ENCODE measurements at places on chromosomes 7 and 10.

- DNase-seq, result no peak
Measured at GRCh38 chr7:131225619-131226513, 101.8 kb upstream of the MKLN1 start.

- DNase-seq, result no peak
Measured at GRCh38 chr7:41976411-41976810, 260.6 kb downstream of the GLI3 start.

DNA sequence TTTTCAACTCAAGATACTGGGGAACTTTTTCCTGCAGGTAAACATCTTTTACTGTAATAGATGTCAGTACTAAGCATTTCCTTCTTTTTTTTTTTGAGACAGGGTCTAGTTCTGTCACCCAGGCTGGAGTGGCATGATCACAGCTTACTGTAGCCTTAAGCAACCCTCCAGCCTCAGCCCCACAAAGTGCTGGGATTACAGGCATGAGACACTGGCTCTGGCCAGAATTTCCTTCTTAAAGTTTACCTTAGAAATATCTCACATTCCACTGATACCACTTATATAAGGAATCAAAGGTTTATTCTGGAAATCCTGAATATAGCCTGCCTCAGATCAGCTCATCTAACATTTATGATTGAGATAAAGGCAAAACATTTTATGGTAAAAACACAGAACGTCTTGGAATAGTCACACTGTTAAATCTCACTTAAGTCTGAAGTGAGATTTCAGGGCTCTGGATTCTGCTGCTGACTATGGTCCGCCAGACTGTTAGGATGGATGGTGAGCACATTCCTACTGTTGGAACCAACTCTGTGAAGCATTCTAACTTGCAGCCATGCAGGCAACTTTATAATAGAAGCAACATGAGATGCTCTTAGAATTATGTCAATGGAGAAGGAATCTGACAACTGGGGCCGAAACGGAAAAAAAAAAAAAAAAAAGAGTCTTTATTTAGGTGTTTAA is 151.9 kb downstream of the ZMYND11 start:
- no peak for DNase-seq

DNA sequence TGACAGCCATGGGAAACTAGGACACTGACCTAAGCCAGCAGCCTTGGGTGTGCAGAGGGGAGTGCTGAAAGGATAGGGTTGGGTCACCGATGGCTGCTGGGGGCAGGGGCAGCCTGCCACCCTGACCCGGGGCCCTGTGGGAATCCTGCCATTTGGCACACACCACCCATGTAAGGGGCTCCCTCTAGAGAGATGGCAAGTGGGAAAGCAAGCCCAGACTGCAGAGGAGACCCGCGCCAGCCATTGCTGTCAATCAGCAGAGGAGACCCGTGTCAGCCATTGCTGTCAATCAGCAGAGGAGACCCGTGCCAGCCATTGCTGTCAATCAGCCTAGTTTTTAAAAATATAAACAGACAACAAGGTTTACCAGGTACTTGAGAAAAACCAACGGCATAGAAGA is 27.4 kb upstream of the PRKAG2 start:
- no peak for DNase-seq

GRCh38 chr7:105502173-105502572 is 19.9 kb downstream of the PUS7 start:
- no peak for DNase-seq

- no peak for DNase-seq
Measured at GRCh38 chr10:103895411-103896186, 22.4 kb downstream of the STN1 start.

- DNase-seq, result no peak
Measured at GRCh38 chr7:18700147-18700546, 204.6 kb downstream of the HDAC9 start.

- DNase-seq, result no peak
Measured at GRCh38 chr7:106114716-106115383, 2.7 kb upstream of the SYPL1 start.

- DNase-seq, result no peak
Measured at GRCh38 chr10:82564353-82565196, 689.6 kb downstream of the NRG3 start.

DNA sequence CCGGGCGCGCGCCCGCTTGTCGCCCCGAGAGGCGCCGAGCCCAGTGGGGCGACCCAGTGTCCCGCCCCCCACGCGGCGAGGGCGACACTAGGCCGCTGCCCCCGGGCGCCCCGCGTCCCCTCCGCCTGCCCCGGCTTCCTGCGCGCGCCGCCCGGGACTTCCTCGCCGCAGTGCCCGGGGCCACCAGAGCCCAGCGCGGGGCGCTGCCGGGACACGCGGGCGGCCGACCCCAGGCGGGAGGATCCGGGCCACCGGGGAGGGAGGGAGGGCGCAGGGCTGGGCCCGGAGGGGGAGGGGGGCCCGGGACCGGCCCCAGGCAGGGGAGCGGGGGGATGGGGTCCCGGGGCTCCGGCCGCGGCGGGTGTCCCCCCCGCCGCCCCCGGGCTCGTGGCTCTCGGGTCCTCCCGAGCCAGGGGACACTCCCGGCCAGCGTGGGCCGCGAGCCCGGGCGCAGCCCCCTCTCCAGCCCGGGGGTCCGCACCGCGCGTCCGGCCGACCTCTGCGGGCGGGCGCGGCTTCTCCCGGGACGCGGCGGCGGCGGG is 435 bp upstream of the PWWP2B start:
- DNase-seq, result peak; percentile 80

DNA sequence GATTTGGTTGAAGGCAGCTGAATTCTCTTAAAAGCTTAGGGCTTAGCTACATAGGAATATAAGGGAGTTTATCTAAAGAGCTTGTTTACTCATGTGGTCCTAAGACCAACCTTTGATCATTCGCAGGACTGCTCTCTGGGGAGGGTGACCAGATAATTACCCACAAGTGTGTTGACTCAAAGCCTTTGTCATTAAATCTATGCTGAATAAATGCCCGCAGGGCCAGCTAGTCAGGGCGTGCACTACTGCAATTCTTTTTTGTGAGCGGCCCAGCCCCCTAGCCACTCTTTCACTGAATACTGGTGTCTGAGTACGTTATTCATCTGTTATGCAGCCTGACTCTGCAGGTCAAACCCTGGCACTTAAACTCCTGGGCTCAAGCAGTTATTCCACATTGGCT is 69.6 kb downstream of the AKAP9 start:
- no peak for DNase-seq

GRCh38 chr7:39880556-39880955 is 69.5 kb upstream of the CDK13 start:
- DNase-seq, result no peak

- no peak for DNase-seq
Measured at GRCh38 chr10:62916141-62916603, 100.0 kb upstream of the EGR2 start.

DNA sequence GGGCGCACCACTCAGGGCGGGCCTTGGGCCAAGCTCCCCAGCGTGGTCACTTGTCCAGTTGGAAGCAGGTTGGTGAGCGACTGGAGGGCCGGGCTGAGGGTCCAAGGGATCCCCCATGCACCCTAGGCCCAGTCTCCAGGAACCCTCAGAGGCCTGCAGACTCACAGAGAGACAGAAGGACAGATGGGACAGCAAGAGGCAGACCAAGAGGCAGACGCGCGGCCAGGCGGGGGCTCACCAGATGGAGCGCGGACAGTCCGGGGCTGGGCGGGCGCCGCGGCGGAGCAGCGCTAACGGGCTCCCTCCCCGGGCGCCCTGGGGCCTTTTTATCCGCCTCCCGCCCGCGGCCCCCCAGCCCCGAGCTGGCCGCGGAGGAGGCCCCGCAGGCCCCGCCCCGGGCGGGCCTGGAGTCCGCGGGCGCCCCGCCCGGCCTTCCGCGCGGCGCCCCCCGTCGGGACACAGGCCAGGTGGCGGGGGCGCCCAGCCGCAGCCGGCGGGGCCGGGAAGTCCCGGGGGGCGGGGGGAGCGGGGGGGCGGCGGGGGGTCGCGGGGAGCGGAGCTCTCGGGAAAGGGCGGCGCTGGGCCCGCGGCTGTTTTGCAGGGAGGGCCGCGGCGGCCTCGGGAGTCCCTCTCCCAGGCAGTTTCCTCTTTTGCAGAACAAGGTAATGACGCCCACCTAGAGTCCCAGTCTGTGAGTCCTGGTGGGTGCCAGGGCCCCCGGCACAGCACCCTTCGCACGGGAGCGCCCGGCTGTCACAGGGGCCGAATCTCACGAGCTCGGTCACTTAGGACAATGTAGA is at the start of gene LOXL4:
Gene LOXL4, minus strand, starts transcription at position 301 of the 800 bp plus-strand sequence. CDS start 5,175 bp downstream, outside the sequence.
- peak; percentile 10 for DNase-seq

DNA sequence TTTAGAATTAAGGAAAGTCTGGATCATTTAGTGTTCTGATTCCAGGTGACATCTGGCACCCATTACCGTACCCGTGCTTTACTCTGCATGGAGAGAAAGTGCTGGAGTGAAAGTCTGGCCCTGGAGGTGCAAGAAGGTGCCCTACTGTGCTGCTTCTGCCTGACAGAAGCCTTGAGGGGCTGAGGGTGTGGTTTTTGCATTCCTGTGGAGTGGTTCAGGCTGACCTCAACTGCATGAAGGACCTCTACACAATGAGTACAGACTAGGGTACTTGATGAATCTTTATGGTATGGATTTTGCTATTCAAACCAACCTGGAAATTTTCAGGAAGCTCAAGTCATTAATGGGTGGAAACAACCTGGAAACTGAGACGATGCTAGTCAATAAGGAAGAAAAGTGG is 45.1 kb upstream of the GSAP start:
- DNase-seq, result no peak

GRCh38 chr7:34087892-34088891 is 182.9 kb downstream of the BMPER start:
- DNase-seq, result peak; percentile 5

- no peak for DNase-seq
Measured at GRCh38 chr10:14302035-14302434, 28.7 kb downstream of the FRMD4A start.

DNA sequence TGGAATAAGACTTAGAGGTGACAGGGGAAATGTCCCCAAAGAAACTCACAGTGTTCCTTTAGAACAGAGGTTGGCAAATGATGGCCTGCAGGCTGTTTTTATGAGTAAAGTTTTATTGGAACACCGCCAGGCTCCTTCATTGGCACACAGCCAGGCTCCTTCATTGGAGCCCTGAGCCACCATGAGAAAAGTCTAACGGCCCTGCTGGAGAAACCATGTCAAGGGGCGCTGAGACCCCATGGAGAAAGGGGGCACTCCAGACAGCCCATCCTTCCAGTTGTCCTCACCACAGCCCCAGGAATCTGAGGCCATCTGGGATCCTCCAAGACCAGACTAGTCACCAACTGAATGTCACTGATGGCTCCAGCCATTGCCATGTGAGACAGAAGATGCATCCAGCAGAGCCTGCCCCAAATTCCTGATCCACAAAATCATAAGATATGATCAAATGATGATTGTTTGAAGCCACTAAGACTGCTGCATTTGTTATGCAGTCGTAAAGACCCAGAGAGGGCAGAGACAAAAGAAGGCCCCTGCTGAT is 88.2 kb upstream of the GPR26 start:
- DNase-seq, result no peak

GRCh38 chr10:73117976-73118743 is 7.9 kb downstream of the NUDT13 start:
- DNase-seq, result no peak

- DNase-seq, result no peak
Measured at GRCh38 chr7:149310113-149310836, 48.3 kb downstream of the ZNF783 start.

DNA sequence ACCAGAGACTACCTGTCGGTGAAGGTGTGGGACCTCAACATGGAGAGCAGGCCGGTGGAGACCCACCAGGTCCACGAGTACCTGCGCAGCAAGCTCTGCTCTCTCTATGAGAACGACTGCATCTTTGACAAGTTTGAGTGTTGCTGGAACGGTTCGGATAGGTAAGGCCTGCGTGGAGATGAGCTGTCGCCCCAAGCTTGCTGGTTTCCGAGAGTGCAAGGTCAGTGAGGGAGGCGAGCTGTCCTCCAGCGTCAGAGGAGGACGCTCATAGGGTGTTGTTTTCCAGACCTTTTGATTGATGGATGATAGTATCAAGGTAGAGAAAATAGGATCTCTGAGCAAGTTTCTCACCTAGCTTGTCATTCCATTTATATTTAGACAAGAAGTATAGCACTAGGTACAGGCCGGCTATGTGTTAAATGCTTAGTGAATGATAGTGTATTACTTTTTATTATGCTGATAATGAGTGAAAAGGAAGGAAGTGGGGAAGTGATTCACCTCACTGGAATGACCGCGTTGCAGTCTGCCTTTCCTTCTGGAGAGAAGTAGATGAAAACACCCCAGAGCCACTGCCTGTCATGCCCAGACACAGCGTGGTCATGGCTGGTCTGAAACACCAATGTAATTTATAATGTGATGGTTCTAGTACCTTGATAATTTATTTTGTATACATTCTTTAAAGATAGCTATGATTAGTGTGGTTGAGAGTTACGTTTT is 33.9 kb downstream of the BNIP3 start:
- no peak for DNase-seq

DNA sequence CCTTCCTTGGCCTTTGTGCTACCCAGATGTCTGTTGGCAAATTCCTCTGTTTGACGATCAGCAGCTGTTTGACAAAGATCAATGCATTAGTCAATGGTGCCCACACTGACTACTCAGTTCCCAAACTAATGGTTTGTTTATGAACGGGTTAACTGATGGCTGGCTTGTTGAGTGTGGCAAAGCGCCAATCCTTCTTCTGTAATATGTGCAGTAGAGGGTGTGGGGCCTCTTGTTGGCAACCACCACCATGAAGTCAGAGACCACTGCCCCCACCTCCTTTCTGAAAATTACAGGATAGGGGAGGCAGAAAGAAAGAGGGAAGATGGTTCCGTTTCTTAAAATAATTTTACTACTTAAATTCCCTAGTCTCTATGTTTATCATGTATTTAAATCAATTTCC is 2.6 kb upstream of the PLCE1 start:
- DNase-seq, result no peak

DNA sequence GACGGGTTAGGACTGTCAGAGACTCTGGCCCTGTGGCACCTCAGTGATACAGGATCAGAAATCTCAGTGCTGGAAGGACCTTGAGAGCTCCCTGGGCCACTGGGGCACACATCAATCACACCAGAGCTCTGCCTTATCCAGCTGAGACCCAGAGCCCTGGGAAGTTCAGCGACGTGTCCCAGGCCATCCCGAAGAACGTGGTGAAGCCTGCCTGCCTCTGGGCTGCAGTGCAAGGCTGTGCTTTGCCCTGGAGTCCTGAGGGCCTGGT is 79.8 kb upstream of the MGMT start:
- no peak for DNase-seq

- no peak for DNase-seq
Measured at GRCh38 chr10:125520968-125521367, 162.0 kb downstream of the TEX36 start.

DNA sequence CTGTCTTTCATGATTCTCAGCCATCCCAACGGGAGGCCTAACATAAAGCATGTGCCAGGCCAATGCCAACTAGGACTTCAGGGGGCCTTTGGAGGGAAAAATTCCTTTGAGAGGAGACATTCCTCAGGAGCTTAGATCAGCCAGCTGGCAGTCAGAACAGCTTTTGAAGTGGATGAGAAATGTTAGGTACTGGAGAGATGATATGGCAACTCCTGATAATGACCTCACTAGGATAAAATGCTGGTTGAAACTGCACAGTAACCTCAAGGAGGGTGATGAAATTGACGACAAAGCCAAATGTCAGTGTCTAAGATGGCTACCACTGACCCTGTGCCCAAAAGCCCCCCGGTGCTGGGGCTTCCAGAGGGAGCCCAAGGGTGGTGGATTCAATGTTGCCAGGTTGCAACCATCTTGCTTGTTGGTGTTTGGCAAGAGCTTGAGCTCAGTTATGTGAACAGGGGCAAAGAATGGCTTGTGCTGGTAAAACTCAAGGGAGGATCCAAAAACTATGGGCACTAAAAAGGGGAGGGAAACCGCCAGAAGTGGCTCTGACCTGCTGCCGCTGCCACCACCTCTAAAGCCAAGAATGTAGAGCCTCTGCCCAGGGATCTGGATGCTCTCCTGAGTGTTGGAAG is 121.2 kb downstream of the UBE2H start:
- no peak for DNase-seq
